Stimulated activated CD4-positive, alpha-beta T cell treated with anti-CD3 and anti-CD28 coated beads, Interleukin-2, amount 100 ng/mL, for 48 hours (primary cell): ENCODE measurements at places on chromosomes 1 and 21.

DNA sequence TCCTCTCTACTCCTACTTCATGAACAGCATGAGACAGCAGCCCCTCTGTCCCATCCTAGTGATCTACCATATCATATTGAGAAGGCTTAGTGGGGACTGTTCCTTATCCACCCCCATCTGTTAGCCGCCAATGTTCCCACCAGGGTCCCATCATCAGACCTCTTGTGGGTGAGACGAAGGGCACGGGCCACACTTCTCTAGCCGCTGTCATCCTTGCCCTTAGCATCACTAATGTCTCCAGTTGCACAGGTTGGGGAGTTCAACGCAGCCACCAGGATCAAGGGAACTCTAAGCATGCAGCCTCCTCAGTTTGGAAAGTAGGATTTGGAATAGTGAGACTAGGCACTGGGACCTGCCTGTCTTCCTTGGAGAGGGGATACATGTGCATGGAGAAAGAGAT lies 20.1 kb downstream of the INKA2 start:
- DNase-seq: no peak

DNA sequence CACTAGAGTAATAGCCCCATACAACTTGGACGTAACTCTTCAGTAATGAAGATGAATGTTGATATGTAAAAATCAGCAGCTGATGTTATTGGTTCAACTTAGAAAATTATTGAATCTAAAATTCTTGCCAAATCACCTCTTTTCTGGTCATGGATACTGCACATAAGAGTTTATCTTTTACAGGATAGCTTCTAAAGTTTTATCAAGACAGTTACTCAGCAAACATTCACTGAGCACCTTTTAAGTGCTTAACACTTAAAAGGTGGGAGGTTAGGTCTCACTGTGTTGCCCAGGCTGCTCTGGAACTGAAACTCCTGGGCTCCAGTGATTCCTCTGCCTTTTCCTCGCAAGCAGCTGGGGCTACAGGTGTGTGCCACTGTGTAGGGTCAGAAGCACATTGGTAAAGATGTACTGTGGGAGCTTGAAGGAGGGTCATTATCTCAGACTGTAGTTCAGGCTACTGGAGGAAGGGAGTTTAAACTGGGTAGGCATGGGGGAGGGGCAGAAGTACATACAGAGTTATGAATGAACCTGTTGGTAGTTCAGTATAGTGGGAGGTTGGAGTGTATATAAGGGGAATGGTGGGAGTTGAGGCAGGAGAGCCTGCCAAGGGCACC lies 2.0 kb downstream of the MPZL1 start:
- DNase-seq: no peak

DNA sequence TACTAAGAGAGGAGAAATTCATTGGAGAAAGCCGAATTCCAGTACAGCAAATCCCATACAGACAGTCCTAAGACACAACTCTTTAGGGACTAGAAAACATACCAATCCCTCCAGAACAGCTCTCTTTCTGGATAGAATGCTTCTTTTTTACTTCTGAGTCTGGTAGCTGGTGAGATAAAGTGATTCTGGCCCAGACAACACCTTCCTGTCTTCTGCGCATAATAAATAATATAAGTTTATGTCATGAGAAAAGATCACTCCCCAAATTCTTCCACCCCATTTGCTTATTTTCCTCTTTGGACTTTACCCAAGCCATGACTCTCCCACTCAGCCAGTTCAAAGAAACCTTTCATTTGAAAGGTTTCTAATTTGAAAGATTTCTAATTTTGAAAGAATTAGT lies 98.4 kb downstream of the EDEM3 start:
- DNase-seq: no peak

DNA sequence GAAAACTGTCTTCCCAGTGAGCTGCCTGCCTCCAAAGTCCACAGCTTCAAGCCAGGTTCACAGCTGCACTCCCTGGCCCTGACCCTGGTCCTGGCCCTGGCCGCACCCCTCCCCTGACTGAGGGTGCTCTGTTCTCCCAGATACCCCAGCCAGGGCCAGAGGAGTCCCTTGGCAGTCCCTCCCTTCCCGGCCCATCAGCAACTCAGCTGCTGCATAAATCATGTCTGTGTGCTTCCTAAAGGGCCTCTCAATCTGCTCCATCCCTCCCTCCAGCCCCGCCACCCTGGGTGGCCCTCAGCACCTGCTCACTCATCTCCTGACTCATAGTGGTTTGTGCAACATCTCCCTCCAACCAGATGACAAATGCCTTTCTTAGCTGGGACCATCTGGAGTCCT lies 24.8 kb upstream of the C1orf174 start:
- no peak for DNase-seq

DNA sequence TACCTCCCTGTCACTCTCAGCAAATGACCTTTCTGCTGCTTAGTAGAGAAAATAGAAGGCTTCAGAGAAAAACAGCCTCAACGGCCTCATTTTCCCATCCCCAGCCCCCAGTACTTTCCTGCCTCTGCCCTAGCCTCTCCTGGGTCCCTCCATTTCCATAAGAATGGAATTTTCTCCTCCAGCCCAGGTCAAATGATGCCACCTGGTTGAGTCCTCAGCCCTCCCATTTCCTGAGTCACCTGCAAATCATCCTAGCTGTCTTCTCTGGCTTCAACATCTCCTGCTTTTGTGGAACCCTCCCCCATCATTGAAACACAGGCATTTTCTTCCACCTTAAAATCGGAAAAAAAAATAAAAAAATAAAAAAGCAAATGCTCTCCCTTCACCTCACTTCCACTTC lies 35.1 kb downstream of the OLIG1 start:
- no peak for DNase-seq

GRCh38 chr1:247175458-247175857 lies 3.6 kb upstream of the ZNF124 start:
- DNase-seq: no peak

DNA sequence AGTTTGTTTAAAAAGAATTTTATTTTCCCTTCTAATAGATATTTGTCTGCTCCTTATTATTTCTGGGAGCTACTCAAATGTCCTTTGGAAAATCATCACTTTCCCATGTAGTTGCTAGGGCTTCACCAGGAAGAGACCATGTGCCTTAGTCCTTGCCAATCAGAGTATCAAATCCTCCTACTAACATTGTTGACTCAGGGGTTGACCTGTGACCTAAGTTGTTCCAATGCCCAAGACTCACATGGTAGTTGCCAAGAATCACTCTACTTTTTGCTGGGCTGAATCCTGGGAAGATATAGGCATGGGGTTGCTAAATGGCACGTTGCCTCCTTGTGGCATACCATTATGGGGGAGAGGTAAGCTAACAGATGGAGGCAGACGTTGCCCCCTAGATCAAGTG lies 58.2 kb upstream of the FOXD3 start:
- no peak for DNase-seq

GRCh38 chr1:172408958-172409357 lies 11.5 kb upstream of the C1orf105 start:
- no peak for DNase-seq

DNA sequence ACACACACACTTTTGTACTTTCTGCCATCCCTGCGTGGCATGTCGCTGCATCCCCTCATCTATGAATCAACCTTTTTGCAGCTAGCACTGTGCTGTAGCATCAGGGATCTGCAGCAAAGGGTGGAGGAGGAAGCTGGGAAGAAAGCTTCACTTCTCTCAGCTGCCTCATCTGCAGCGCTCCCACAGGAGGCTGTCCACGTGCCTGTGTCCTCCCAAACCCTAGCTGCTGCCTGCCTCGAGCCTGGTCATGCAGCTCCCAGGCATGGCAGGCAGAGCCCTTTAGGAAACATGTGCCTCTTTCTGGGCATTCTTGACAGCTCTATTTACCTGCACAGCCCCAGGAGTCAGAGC lies 262.1 kb upstream of the SGIP1 start:
- DNase-seq: no peak

DNA sequence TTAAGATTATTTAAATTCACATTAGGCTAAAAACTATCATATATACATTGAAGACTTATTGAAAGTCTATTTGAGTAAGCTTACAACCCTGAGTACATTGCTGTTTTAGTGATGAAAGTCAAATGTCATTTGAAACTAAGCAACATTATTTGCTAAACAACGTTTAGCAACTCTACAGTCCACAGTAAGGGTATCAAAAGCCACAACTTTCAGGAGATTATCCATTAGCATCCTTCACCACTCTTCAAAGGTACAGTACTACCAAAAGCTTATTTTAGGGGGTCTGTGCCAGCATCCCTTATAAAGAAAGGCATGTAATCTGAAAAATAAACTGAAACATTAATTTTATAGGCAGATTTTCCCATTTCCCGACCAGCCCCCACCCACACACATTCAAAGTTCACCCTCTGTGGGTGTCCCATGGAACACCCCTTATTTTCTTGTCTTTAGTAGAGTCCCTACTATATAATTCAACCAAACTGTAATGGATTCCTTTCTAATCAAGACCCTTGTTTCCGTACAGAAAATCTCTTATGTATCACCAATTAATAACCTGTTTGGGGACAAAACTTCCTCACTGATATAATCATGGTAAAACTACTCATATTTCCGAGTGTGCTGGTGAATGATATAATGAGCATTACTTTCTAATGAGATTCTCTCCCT lies 11.0 kb downstream of the SFPQ start:
- DNase-seq: no peak

- DNase-seq: no peak
Measured at GRCh38 chr1:43348809-43349593, 9.8 kb upstream of the CDC20 start.

DNA sequence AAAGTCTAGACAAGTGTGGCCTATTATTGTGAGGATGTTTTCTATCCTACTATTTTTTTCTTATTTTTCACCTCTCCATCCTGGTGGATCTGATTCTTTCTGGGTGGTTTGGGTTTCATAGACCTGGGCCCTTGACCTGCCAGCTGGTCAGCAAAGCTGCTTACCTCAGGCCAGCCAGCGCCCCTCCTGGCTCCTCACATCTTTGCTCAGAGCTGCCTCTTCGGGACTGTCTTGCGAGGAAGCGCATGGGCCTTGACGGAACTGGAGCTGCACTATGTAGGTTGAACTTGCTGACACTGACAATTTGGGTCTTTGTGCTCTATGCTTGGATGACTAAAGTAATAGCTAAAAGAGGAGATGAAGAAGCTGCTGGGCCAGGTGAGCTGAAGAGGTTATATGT lies 138.5 kb upstream of the SYT6 start:
- DNase-seq: no peak

GRCh38 chr1:217526636-217527035 lies 104.3 kb downstream of the GPATCH2 start:
- no peak for DNase-seq
